ENCODE measurements at places on chromosomes 1 and 21. TPM values are rescaled to one million over a fixed set of nuclear protein-coding genes. Genes with fewer than 3 reads are reported as not detected.

LRRC53 gene
- not detected for total RNA-seq

KCNJ10 gene
- total RNA-seq, result not detected

SYTL1 gene
- total RNA-seq, result 244 TPM

- peak; percentile 42 for DNase-seq
Observed at GRCh38 chr1:165875171-165875570, 47.8 kb downstream of the UCK2 start.

- DNase-seq, result no peak
Observed at GRCh38 chr21:24939291-24939690, 668.0 kb downstream of the MRPL39 start.

GRCh38 chr21:38841472-38841871 lies 35.7 kb downstream of the ETS2 start:
- DNase-seq, result no peak

Data from natural killer cell (primary cell).